Activated CD4-positive, CD25-positive, alpha-beta regulatory T cell treated with anti-CD3 and anti-CD28 coated beads, Interleukin-2, amount 50 U/mL, for 24 hours (primary cell): ENCODE measurements at places on chromosomes 3 and 15.

GRCh38 chr3:129581623-129582022 is 24.9 kb downstream of the PLXND1 start:
- no peak for ATAC-seq

DNA sequence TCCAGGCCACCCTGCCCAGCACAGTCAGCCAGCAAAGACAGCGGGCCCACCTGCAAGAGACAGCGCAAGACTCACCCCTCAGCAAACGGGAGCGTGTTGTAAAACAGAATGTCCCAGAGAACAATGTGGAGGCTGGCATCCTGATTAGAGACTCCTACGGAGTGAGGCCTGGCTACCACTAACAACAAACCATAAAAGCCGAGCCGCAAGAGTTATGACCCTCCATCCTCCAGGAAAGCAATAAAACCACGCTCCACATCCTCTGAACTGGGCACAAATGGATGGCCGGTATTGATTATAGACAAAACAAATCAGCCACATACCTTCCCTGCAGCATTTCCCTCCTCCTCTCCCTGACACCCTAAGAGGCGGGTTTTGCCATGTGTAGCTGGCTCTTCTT is 75.8 kb upstream of the LIPC start:
- no peak for ATAC-seq

GRCh38 chr15:81497238-81497637 is 123.2 kb upstream of the TMC3 start:
- ATAC-seq, result no peak

- ATAC-seq, result no peak
Observed at GRCh38 chr3:33904730-33905129, 106.3 kb downstream of the PDCD6IP start.

DNA sequence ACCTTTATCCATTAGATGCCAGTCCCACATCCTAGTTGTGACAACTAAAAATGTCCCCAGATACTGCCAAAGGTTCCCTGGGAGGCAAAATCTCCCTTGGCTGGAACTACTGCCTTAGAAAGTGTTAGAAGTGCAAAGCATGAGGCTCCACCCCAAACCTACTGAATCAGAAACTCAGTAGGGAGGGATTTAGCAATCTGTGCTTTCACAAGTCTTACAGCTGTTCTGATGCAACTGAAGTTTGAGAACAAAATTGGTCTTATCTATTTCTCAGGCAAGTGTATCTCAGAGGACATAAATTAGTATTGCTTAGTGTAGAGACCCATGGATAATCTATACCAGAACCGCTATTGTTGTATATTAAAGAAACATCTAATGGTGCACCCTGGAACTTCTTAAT is 70.2 kb downstream of the CLDN1 start:
- no peak for ATAC-seq

DNA sequence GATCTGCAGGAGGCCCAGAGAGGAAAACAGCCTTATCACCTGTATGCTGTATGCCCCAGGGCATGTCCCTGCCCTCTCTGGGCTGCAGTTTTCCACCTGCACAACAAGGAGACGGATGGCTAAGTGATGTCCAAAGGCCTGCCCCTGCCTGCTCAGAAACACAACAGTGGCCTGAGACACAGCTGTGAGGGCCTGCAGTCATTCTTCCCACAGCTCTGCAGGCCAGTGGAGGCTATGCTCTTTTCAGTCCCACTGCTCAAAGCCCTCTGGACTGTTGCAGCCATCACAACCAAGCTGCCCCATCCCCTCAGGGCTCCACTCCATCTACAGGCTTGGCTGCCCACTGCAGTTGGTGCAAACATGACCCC is 5.2 kb upstream of the TBC1D2B start:
- no peak for ATAC-seq

DNA sequence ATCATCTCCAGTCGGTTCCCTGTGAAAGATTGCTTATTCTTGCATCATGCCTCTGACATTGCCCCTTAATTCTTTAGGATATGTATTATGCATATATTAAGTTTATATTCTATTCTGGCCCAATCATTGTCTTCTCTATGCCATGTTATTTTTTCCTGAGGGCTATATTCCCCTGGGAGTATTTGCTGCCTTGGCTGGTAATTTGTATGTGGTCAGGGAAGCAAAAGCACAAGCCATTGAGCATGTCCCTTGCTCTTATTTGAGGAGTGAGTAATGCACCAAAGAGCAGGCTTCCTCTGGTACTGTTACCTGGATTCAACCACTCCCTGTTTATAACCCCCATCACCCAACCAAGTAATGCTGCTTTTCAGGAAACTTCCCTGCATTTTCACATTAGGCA is 36.3 kb downstream of the STAC start:
- ATAC-seq, result no peak
